ENCODE measurements at places on chromosomes 12 and 14.

DNA sequence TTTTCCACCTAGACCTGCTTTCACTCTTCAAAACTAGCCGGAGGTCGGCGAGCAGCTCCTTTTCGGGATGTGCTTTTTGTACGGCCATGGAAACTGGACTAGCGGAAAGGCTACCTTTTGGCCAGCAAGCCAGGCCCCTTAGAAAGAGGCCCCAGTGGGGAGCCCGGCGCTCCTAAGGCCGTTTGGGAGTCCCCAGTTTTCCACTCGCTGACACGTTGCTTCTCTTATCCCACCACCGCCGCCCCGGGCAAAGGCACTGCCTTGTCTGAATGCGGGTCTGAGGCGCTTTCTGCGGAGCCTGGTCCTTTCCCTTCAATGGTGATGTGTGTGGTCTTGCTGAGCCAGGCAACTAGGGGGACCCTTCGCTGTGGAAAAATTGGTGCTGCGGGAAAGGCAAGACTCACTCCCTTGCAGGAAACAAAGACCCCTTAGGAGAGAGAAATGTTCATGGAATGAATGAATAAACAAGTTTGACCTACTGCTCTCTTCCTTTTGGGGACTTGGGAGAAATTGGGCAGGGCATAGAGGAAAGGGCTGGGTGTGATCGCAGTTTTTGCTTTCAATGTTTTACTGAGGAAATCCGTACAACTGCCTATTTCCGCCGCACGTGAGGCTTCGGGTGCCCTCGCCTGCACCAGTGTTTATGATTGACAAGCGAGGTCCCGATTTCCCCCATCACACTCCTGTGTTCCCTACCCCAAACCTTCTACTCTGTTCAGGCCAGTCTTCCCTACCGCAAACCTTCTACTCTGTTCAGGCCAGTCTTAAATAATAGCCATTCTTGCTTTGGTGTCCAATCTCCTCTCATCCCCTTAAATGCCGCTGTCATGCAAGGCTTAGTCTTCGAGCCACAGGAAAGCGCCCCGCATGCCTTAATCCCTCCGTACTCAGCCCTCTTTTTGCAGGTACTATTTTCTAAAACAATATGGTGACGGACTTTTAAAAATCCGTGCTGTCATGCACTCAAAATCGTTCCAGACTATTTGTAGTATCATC, 1.0 kb upstream of the SLC38A2 start:
- peak; percentile 56 for DNase-seq

DNA sequence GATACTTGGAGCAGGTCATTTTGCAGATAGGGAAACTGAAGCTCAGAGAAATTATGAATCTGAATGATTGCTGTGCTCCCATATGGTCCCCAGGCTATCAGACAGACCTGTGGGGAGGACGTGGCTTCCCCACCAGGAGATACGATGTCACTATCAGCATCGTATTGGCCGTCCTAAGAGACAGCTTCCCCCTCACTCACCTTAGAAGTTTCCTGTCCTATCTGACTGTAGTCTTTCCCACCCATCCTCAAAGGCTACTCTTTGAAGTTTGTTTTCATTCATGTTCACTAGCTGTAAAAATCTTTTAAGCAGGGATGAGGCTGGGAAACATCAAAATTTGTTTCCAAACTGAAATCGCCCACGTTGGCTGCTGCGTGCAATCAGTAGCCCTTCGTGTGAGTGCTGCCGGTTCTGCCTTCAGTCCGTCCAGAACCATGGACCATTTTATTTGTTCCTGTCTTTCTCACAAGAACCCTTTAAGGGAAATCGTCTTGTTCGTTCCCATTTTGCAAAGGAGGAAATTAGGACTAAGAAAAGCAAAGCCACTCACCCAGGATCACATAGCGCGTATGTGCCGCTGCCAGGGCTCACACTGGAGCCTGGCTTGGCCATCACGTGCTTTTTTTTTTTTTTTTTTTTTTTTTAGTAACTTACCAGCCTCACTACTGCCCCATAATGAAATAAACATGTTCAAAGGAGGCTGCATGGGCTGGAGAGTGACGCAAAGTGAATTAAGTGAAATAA, 1.0 kb upstream of the KDM2B start:
- peak; percentile 14 for DNase-seq

DNA sequence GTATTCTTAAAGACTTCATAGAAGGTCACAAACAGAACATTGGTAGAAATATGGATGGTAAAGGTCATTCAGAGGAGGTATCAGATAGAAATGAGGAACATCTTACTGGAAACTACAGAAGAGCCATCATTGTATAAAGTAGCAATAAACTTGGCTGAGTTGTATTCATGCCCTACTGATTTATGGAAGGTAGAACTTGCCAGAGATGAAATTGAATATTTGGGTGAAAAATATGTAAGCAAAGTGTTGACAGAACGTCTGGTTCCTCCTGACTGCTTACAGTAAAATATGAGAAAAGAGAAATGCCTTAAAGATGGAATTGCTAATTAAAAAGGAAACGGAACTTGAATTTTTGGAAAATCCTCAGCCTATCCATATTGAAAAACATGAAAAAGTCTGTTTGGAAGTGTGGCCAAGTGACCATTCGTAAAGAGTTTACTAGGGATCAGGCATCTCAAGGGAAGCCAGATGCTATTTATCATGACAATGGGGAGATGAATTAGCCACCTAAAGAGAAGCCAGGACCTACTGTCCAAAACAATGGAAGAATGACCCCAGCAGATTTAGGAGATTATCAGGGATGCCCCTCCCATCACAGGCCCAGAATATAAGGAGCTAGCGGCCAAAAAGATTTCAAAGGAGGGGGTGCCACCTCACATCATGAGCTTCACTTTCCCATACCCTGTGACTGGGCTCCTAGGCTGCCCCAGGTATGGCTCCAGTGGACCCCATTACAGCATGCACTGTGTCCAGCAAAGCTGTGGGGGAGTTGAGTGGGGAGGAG, 189.3 kb downstream of the ITPR2 start:
- no peak for DNase-seq

DNA sequence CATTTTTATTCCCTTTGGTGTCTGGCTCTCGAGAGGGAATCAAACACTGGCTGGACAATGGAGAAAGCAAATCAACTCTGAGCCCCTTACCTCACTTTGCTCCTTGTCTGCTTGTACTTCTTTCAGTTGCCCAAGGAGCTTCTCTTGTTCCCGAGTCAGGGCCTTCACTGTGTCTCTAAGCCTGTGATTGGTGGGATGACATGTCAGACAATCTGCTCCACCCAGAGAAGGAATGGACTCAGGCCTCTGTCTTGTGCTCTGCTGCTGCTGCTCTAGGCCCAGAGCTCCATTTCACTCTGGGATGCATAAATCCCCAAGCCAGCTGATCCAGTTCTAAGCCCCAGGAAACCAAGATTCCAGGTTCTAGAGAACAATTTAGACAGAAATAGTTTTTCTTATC, 7.6 kb downstream of the CALCOCO1 start:
- DNase-seq: no peak

GRCh38 chr14:80659783-80660182, 281.8 kb downstream of the CEP128 start:
- DNase-seq: no peak

- peak; percentile 44 for DNase-seq
Measured at GRCh38 chr12:27460471-27460978, 14.0 kb downstream of the SMCO2 start.

GRCh38 chr12:57340104-57340503, 89.1 kb upstream of the STAC3 start:
- no peak for DNase-seq

DNA sequence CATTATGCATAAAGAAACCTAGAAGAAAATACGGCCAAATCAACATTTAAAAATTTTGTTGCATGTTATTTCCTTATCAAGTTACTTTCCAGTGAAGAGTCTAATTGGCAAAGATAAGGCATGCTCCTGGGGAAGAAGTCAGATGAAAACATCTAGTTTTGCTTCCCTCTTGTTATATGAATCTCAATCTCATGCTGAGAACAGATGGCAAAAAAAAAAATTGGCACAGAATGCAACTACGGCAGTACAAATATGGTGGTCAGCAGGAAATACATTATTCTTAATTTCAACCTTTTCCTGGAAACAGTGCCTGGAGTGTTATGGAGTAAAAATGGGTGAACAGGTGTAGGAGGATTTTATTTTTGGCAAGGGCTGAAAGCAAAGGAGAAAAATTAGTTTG, 32.8 kb downstream of the HECTD4 start:
- no peak for DNase-seq

DNA sequence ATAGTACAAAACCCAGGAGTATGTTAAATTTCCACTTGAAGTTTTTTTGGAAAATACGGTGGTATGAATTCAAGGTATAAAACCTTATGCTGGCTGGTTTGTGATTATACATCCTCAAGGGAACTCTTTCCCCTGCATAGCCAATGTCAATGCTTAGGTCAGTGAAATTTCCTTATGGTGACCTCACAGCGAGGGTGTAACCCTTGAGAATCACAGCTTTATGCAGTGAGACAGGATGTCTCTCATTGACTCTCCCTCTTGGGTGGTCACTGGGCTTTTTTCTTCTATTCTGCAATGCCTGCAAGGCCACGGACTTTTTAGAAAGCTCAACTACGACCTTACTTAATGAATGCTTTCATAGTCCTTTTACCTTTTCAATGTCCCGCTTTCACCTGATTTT, 64.4 kb downstream of the TMTC1 start:
- DNase-seq: no peak

- no peak for DNase-seq
Measured at GRCh38 chr12:56521209-56521589, 421 bp upstream of the RBMS2 start.

DNA sequence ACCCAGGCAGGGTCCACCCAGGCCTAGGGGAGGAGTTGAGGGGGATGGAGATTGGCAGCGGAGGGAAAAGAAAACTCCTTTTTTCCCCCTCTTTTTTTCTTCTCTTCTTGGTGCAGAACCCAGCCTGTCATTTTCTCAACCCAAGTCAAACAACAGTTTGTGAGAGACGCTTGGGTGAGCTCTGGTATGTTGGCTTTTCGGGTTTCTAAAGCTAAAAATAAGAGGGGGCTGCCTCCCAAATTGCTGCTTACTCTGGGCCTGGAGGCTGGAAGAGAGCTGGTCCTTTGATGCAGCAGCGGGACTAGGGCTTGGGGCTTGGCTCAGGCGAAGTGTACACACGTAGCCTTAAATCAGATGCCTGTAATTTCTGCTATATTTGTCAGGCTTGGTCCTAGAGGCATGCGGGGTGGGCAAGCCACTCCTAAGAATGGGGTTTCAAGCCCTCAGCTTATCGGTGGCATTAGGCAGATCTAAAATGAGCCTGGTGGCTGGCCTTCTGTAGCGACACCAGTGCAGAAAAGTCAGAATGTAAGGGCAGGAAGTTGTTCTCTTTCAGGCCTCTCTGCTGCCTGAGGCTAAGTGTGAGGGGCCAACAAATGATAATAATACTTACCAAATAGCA, 816 bp upstream of the SLC8A3 start:
- DNase-seq: no peak

DNA sequence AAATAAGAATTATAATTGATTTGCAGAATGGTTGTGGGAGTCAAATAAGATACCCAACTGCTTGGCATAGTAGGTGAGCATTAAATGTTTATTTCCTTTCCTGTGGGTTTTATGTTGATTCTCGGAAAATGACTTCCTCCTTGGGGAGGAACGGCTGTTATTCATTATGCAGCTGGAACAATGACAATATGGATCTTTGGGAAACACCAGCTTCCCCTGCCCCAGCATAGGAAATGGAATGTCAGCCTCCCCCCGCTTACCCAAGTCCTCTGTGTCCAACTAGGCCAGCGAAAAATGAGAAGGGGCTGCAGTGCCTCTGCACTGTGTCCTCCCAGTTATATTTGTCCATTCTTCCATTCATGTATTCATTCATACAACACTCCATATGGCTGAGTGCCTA, 11.7 kb upstream of the CCDC177 start:
- DNase-seq: no peak

- no peak for DNase-seq
Measured at GRCh38 chr12:80825506-80825905, 108.8 kb downstream of the MYF5 start.

GRCh38 chr14:105484069-105484996, 2.4 kb upstream of the CRIP1 start:
- DNase-seq: peak; percentile 33

DNA sequence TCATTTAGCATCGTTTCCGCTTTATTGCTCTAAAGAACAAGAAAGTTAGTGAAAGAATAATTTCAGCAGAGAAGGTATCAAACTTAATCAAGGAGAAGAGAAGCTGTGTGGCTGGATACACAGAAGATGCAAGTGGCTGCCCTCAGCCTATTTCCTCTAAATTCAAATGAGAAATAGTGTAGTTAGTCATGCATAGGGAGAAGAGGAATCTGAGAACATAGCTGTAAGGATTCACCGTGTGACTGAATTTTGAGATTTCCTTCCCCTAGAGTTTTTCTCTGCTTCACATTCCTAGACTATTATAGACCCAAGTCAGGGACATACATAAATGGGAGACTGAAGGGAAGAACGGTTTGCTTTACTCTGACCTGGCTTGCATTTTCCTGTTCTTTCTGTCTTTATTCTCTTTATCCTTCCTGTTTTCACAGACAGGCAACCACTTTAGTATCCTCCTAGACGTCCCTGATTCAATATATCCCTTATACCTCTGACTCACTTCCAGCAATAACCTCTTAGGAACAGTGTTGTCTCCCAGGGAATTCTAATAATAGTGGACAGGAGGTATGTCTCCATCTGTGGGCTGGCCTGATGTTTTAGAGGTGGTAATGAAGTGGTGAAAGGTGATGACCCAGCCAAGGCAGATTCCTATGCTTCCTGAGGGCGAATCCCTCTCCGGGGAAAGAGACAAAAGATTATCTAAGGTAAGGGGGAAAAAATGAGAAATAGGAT, 7.0 kb downstream of the RNASE10 start:
- no peak for DNase-seq

DNA sequence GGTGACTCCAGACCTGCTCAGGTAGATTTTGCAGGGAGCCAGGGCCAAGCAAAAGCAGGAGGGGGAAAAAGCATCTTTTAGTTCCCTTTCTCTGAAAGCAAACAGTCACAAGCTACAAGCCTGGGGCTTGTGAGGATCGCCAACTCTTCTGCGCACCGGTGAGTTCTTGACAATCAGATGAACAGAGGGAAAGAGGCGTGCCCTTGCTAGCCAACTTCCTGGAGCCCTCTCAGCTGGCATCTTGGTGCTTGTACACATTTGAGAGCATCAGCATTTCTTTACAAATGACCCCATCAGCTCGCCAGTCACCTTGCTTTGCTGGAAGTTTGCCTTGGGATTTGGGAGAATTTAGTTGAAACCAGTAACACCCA, 55.5 kb downstream of the ZNF664 start:
- DNase-seq: no peak

GRCh38 chr12:19760611-19761010, 321.3 kb downstream of the AEBP2 start:
- DNase-seq: no peak

DNA sequence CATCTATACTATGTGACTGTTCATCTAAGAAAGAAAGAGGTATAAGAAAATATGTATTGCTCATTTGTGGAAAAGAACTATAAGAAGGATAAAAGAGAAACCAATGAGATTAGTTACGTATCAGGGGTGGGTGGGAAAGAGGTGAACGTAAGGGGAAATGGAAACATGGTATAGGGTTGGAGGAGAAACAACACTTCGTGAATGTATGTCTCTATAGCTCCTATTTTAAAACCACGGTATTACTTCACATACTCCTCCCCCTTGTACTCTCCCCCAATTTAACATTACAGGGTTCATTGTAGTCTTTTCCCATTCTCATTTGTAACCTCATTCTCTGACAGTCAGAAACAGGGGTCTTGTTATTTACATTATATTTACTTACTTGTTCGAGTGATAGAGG, 120.4 kb downstream of the FOXG1 start:
- no peak for DNase-seq

- DNase-seq: no peak
Measured at GRCh38 chr14:101033006-101033405, 129.5 kb upstream of the RTL1 start.

- no peak for DNase-seq
Measured at GRCh38 chr12:49867570-49868341, 24.9 kb upstream of the BCDIN3D start.
